M059J (cell line): ENCODE measurements at places on chromosomes 13 and 19.
A peak's percentile ranks its signal among the peaks of the same experiment; 100 is the strongest.

- DNase-seq, result no peak
These were observed 46.1 kb downstream of the HSPH1 start for GRCh38 chr13:31115616-31116015.

- DNase-seq, result no peak
These were observed 1370.7 kb upstream of the ATXN8OS start for GRCh38 chr13:68736961-68737360.

GRCh38 chr13:30529085-30529834 is 63.5 kb upstream of the HMGB1 start:
- no peak for DNase-seq

DNA sequence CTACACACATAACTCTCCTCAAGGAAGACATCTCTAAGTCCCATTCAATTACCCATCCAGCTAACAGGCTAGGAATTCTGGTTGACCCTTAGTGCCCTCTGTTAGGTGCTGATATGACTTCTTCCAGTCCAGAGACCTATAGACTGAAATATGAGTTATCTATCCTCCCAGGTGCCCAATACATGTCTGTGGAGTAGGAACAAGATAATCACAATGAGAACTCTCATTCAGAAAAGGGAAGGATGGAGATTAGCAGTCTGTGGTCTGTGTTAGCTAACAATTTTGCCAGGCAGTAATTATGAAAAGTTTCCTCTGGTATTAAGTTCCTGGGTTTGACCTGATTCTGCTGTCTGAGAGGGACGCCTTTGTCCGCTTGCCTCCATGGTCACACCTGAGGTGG is 44.2 kb upstream of the SLAIN1 start:
- DNase-seq, result no peak

- peak; percentile 21 for DNase-seq
These were observed 7.1 kb downstream of the RAB11B start for GRCh38 chr19:8397271-8397670.

DNA sequence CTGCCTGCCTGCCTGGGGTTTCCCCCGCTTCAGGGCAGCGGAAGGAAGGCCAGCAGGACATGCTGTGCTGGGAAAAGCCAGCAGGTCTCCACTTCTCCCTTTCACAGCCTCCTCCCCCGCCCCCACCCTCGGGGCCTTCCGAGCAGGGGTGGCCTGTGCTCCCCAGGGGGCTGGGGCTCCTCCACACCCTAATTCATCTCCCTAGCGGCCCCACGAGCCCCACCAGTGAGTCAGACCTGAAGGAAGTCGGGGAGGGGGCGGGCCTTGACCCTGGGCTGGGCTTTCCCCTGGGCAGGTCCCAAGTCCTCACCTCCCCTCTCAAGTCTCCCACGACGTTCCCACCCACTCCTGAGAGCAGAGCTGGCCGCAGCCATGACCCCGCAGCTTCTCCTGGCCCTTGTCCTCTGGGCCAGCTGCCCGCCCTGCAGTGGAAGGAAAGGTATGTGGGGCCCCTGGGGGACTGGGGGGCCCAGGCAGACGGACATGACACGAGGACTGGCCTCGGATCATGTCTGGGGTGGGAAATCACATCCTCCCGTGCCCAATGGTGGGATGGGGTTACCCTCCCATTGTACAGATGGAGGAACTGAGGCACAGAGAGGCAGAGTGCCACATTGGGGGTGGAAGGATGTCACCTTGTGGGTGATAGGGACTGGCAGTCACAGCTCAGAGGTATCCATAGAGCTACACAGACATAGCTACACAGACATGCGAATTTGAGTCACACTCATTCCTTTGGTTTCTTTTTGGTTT is at the start of gene EBI3:
Gene EBI3 (plus strand): TSS at position 345 of the 753 bp plus-strand sequence. CDS start 28 bp downstream, at position 373.
- DNase-seq, result peak; percentile 79

GRCh38 chr19:53034054-53034453 is 10.5 kb upstream of the ERVV-2 start:
- DNase-seq, result no peak

GRCh38 chr19:11061952-11062351 is 27.3 kb upstream of the LDLR start:
- DNase-seq, result no peak

- no peak for DNase-seq
These were observed 20.3 kb downstream of the C13orf46 start for GRCh38 chr13:113953561-113953960.

DNA sequence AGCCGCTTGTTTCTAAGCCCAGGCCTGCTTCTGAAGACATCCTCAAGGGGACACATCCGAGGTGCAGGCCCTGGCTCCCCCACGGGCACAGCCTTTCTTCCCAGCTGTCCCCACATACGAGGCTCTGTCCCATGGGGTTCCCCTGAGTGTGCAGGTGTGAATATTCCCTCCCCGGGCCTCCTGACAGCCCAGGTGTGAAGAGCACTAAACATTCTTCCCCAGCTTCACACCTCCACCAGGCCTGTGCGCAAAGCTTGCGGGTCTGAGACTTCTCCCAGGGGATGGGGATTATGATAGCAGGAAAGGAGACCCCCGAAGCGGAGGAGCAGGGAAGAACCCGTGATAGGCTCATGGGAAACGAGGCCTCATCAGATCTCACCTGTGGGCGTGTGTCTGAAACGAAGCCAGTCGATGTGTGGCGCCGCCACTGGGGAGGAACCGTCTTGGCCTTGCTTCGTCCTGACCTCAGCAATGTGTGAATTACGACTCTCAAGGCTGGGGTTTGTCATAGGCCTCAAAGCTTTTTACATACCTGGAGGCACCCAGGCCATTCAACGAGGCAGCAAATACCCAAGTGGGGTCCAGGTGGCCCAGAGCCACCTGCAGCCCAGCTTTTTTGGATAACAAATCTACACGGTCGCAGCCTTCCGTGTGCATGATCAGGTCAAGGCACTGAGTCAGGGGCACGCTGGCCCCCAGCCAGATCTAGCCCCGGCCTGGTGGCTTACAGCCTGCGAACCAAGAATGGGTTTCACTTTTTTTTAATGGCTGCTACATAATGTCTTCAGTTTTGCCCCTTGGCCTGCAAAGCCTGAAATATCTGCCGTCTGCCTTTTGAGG is 134.3 kb downstream of the STK24 start:
- DNase-seq, result no peak

- DNase-seq, result no peak
These were observed 58.5 kb downstream of the CEBPG start for GRCh38 chr19:33432015-33432414.

GRCh38 chr19:28556371-28556770 is 656.6 kb downstream of the UQCRFS1 start:
- no peak for DNase-seq

GRCh38 chr13:28325022-28325421 is 169.9 kb downstream of the FLT1 start:
- no peak for DNase-seq

GRCh38 chr13:93248627-93249047 is 22.0 kb downstream of the GPC6 start:
- DNase-seq, result peak; percentile 75

DNA sequence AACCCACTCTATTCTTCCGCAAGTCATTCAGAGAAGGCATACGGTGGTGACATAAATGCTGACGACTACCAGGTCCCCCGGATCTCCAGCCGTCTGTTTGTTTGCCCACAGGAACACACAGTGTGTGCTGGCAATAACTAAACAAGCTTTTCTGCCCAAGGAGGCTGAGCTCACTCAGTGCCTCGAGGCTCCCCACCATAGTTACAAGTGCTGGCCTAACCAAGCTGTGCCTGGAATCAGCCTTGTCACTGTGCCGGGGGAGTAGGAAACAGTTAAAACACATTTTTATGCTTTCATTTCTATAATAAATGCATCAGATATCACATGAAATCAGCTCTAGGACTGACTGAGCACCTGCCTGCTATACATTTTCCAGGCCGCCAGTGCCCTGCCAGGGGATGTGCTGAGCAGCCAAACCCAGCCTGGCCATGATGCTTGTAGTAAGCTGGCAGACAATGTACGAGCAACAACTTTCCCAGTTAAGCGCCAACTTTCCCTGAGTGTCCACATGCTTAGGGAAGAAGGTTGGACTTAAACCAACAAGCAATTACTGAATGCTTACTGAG is 28.1 kb downstream of the BRD4 start:
- DNase-seq, result no peak

DNA sequence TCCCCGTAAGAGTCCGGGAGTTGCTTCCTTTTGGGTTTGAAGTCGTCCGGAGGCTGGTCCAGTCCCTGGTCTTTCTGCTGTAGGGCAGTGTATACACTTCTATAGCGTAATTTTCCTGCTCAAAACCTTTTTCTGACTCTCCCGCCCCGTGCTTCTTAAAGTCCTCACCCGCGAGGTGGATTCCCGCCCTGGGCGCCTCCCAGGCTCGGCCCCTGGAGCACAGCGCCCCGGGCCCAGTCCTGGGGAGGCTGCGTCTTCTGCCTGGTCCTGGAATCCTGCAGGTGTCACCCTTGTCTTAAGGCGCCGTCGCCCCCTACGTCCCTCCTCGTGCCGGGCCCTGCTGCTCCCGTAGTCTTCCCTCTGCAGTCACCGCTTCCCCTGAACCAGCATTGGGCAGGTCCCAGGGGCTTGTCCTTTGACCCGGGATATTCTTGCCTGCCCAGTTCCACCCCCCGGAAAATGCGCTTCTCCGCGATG is 34.4 kb upstream of the ZNF808 start:
- no peak for DNase-seq

GRCh38 chr13:76656500-76656899 is 229.7 kb downstream of the KCTD12 start:
- no peak for DNase-seq

DNA sequence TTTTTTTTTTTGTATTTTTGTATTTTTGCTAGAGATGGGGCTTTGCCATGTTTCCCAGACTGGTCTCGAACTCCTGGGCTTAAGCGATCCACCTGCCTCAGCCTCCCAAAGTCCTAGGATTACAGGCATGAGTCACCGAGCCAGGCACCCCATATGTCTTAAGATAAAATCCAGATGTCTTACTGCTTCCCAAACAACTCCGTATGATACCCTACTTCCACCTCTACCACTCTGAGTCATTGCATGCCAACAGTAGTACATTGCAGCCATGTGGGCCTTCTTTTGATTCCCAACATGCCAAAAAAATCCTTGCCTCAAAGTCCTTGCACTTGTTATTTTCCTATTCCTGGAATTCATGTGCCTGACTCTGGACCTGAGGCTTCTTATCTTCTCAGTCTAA is 799.2 kb downstream of the GPC5 start:
- no peak for DNase-seq

GRCh38 chr13:110197026-110197425 is 109.9 kb downstream of the COL4A1 start:
- no peak for DNase-seq

DNA sequence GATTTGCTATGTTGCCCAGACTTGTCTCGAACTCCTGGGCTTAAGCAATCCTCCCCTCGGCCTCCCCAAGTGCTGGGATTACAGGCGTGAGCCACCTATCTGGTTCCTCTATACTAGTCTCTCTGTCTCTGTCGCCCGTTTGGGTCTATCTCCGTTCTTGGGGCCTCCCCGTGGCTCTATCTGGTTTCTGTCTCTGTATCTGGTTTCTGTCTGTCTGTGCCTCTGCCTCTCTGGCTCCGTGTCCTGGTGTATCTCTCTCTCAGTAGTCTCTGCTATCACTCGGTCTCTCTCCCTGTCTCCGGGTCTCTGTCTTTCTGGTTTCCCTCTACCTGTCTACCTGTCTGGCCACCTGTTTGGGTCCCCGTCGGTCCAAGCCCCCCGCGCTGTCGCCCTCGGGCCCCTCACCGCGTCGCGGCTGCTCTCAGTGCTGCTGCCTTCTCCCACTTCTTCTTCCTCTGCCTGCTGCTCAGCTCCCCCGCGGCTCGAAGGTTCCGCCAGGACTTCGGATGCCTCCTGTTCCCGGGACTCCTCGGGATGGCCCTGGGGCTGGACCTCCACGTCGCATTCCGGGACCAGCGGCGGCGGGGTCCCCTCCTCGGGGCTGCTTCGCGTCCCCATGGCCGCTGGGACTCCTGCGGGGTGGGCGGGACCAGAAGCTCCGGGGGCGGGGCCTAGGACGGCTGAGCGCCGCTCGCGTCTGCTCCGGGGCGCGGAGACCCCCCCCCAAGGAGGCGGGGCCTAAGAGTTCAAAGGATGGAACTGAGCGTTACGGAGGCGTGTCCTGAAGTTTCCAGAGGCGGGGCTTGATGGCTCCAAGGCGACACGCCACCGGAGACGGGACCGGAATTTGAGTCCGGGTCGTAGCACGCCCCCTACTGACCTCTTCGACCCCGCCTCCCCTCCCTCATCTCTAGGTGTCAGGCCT is 783 bp downstream of the PHLDB3 start:
- peak; percentile 92 for DNase-seq

- peak; percentile 52 for DNase-seq
These were observed 25.1 kb downstream of the LNX2 start for GRCh38 chr13:27595055-27595811.

DNA sequence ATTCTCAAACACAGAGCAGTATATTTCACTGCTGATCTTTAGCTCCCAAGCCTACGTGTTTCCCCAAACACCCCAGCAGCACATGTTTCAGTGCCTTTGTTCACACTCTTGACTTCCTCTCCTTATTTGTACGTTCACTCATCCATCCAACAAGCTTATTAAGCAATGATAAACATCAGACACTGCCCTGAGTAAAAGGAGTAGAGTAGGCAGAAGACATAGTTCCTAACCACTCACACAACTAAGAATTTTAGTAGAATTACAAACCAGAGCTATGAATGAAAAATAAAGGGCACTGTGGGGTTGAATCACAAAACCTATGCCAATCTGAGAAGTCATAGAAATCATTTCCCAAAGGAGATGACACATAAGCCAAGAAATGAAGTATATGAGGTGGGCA is 213.5 kb downstream of the DIAPH3 start:
- DNase-seq, result no peak

- no peak for DNase-seq
These were observed 7.6 kb upstream of the RSPH6A start for GRCh38 chr19:45822716-45823115.

DNA sequence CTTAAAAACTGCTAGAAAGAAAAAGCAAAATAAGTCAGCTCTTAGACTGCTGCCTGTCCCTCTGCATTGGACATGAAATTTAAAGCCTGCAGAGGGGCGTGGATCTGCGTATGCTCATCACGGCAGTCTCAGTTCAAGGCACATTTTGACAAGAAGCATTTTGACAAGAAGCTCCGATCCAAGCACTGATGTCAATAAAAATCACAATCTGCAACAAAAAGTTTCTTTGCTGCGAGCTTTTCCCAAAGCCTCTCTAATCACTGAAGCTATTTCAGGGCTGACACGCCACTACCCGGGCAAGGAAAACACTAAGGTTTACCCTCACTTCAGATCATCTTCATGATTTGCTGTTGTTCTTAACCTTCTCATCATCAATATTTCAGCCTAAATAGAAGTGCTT is 7.4 kb downstream of the DCUN1D2 start:
- no peak for DNase-seq

DNA sequence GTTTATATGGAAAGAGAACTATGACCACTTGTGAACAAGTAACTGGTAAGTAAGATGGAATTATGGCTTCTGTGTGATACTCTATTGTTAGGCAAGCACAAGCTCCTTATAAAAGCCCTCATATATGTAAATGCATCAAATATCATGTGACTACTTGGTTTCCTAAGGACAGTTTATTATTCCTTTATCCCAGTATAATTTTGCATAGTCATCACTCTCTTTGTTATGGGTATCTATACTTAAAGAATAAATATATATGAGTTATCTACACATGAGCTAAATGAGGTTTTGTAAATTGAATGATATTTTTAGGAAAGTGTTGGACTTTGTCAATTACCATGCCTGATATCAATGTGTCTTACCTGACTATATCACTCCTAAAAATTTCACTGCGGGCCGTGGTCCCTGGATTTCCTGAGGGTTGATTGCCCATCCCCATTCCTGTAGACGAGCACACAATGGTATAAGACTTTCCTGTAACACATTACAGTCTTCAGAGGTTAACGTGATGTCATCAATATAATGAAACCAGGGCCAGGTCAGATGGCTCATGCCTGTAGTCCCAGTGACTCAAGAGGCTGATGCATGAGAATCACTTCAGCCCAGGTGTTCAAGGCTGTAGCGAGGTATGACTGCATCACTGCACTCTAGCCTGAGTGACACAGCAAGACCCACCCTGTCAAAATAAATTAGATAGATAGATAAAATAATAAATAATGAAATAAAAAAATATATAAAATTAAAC is 20.7 kb downstream of the ZNF844 start:
- DNase-seq, result peak; percentile 9
